Stimulated activated CD4-positive, alpha-beta T cell treated with anti-CD3 and anti-CD28 coated beads, Interleukin-1b, Interleukin-23, amount 100 ng/mL, for 1 hour (primary cell): ENCODE measurements at places on chromosomes 7 and 10.

DNA sequence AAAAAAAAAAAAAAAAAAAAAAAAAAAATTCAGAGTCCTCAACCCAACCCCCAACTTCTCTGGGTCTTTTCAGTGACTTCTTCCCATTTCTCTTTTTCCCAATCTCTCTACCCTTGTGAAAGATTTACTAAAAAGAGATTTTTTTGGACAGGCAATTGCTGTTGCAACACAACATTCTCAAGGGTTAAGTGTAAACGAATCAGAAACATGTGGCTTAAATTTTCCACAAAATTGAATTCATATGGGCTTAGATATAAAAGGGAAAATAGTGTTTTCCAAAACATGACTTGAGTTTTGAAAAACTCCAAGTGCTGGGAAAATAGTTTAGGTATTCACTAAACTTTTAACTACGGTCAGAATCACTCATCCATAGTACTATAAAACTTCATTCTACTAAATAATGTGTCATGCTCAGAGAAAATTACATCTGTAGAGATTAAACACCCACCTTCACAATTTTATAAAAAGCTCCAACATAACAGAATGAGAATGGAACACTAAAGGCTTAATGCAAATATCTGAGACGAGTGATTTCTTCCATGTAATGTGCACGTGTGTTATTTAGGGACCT is 643.1 kb downstream of the PARD3 start:
- no peak for DNase-seq

DNA sequence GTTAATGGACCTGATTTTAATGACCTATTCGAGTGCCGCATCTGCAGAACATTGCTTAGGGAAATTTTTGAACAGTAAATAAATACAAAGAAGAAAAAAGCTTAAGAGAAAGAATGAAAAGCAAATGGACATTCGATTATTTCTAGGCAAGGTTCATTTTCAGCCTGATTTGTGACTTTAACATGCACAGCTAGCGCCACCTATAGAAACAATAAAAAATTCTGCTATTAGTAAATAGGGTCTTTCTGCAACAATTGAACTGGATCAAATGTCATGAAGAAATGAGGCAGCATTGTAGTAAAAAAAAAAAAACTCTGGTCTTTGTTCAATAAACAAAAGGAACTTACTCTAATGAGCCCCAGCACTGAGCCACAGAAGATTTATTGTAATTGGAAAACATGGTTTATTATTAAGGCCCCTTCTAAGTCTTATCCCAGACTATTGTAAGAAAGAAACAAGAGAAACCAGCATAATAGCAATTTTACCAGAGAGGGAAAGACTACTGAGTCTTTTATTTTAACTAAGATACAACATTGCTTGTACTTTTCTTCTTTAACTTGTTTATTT is 41.4 kb upstream of the GHITM start:
- DNase-seq: no peak

DNA sequence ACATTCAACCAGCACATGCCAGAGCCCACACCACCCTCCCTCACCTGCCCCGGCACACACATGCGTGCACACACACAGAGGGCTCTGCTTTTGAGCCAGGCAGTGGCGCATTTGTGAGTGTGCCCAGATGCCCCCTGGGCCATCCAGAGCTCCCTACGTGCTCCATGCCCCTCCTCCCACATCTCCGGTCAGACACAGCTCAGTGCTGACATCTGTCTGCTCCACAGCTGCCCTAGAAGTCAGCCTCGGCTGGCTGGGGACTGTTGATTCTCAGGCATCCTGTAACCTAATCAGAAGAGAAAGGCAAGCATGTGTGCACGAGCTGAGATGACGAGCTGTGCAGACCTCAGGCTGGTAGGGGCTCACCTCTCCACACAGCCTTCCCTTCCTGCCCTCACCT is 135.1 kb downstream of the ZMIZ1 start:
- no peak for DNase-seq

- DNase-seq: no peak
Measured at GRCh38 chr10:103186128-103186527, 6.9 kb downstream of the NT5C2 start.

DNA sequence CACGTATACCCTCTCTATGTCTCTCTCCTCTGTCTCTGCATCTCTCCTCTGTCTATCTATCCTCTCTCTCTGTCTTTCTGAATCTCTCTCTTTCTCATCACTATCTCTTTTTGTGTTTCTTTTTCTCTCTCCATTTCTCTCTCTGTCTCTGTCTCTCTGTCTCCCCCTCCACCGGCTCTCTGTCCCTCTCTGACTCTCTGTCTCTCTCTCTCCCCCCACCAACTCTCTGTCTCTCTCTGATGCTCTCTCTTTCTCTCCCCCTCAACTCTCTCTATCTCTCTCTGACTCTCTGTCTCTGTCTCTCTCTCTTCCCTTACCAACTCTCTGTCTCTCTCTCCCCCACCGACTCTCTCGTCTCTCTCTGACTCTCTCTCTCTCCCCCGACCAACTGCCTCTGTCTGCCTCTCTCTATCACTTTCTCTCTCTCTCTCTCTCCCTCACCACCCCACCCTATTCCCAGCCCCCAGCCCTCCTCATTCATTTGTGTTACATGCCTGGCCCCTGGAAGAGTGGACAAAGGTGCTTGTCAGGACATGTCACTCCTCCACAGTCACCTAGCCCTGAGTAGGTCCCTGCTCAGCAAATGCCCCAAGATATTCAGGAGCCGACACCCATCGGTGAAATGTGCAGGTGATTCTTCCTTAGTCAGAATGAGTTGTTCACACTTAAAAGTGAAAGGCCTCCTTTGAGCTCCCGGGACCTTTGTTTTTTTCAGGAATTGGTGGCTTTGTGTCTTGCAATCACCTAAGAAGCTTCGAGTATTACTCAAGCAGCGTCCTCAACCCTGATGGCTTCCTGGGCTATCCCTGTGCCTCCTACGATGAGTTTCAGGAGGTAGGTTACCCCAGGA is 13.6 kb downstream of the PNLIPRP2 start:
- DNase-seq: no peak

- DNase-seq: no peak
Measured at GRCh38 chr7:120933475-120933874, 17.1 kb upstream of the ING3 start.

DNA sequence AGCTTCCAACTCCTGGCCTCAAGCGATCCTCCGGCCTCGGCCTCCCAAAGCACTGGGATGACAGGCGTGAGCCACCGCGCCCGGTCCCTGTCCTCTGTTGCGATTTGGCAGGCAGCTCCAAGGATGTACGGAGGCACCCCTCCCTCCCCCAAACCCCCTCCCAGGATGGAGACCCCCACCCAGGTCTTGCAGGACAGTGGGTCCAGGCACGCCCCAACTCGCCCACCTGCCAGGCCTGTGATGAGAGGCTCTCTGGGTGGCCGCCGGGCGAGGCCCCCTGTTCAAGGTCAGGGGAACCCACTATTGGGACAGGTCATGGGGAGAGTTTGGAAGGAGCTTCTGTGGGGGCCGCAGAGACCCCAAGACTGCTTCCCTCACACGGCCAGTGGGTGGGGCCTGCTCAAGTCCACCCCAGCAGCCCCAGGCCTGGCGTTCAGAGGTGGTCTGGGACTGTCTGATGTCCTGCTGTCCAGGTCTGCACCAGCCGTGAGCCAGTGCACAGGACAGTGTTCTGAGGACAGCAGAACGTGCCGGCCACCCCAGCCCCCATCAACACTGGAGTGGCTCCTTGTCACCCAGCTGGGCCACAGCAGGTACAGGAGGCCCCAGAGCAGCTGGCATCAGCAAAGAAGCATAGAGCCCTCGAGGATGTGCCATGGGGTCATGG is 2.5 kb downstream of the ADAP1 start:
- no peak for DNase-seq

- no peak for DNase-seq
Measured at GRCh38 chr7:94391726-94392392, 2.8 kb upstream of the COL1A2 start.

DNA sequence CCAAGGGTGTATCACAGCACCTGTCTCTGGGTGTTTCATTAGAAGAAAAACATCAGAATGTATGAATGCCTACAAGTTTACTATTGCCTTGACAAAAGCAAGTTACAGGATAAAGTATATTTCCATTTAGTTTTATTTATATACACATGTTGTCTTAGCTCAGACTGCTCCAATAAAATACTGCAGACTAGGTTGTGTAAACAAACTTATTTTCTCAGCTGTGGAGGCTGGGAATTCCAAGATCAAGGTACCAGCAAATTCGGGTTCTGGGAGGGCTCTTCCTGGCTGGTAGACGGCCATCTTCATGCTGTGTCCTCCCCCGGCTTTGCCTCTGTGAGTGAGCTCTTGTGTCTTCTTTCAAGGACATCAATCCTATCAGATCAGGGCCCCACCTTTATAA is 77.1 kb upstream of the UNC5B start:
- DNase-seq: no peak

DNA sequence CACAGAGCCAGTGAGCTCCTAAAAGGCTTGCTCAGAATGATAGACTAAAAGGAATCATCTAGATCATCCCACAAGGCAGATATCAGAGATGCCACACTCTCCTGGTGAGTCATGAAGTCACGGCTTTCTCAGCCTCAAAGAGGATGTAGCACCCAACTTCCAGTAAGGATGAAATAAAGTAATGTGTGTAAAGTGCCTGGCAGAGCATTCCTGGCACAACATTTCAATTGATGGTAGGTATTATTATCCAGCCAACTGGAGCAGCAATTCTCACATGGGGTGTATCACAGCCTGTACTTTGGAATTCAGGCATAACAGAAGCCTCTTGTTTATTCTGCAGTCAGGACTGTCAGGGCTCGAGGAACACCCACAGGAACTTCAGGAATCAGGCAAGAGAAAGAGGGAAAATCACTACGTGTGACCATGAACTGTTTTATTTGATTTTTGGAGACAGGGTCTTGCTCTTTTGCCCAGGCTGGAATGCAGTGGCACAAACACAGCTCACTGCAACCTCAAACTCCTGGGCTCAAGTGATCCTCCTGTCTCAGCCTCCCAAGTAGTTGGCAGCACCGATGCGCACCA is 5.3 kb upstream of the NAT16 start:
- no peak for DNase-seq

DNA sequence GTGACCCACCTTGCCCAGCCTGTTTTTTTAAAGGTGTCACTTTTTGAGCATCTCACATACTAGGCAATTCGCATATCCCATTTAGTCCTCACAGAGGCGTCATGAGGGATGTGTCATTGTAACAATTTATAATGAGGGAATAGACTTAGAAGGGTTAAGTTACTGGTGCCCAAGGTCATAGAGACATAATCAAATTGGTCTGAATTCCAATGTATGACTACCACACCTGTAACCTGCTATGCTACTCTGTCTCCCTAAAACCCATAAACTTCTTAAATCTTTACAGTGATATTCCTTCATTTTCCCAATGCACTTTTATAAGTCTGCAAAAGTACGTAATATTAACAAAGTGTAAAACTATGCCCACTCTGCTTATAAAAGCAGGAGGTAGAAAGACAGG is 7.1 kb downstream of the ZMYND11 start:
- DNase-seq: no peak

GRCh38 chr10:75910032-75910431 is 478.6 kb downstream of the LRMDA start:
- DNase-seq: no peak

GRCh38 chr10:30970760-30971460 is 60.8 kb downstream of the ZNF438 start:
- DNase-seq: no peak

DNA sequence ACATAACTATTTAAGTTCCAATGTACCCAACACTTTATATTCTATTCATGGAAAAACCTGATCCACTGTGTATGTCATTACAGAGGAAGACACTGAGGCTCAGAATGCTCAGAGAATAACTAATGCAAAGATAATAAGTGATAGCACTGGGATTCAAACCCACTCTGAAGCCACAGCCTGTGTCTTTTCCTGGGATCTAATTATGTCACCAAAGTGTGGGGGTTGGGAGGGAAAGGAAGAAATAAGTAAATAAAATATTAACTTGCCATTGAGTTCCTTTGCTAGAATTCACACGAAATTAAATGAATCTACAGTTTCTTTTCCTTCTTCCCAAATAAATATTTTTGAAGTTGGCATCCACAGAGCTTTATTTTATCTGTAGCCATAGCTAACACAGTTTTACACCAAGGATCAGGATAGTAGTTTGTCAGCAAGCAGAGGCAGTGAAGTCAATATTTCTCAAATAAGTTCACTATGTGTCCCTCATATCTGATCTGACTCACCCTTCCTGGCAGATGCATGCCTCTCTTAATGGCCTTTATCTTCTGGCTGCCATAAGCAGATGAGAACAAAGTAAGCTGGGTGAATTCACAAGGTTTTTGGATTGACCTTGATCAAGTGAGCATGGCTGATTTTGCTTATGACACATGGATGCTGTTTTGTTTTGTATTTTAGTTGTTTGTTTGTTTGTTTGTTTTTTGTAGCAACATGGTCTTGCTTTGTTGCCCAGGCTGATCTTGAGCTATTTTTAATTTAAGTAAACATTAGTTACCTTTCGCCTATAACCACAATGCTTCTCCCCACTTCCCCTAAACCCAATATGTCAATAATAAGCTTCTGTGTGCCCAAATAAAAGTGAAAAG is 6.3 kb downstream of the RAPGEF5 start:
- no peak for DNase-seq

DNA sequence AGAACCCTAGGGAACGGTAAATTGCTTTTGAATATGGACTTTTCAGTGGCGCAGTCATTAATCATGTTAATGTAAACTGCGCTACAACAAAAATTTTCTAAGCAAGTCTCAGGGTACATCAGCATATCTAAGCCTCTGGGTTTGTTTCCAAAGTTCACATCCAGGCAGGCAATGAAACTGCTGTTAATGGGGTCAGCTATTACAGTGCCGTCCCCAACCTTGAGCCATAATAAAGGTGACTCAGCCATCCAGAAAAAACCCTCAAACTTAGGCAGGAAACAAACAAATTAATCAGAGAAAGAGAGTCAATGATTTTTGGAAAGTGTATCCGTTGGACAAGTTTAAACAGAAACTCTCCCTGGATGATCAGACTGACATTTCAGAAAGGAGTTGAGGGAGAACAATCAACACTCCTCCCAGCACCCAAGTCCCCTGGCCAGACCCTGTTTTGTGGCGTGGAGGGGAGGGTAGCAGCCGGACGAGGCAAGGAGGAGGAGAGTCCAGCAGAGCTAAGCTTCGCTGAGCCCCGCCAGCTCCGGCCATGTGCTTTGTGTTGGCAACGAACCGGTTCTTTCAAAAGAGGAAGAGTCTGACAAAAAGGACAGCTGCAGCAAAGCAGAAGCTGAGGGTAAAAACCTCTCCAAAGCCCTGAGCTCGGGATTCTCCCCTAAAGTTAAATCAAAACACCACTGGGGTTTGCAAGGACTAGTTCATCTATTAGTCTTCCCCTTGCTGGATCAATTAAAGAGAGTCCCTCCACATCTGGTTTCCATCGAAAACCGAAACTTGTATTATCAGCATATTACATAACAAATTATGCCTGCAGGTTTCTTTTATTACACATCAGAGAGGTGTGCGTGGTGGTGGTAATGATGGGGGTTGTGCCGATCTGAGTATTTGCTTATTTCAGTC is 3.6 kb downstream of the FAM53B start:
- no peak for DNase-seq

GRCh38 chr10:30384701-30385201 is 35.7 kb upstream of the MTPAP start:
- DNase-seq: no peak
